ENCODE measurements at places on chromosomes 6 and 20.

- no peak for DNase-seq
Observed at GRCh38 chr6:162620073-162620472, 107.5 kb downstream of the PRKN start.

GRCh38 chr20:13913572-13913971 is 76.8 kb downstream of the SEL1L2 start:
- no peak for DNase-seq

- no peak for DNase-seq
Observed at GRCh38 chr6:37506479-37506878, 6.8 kb upstream of the CCDC167 start.

DNA sequence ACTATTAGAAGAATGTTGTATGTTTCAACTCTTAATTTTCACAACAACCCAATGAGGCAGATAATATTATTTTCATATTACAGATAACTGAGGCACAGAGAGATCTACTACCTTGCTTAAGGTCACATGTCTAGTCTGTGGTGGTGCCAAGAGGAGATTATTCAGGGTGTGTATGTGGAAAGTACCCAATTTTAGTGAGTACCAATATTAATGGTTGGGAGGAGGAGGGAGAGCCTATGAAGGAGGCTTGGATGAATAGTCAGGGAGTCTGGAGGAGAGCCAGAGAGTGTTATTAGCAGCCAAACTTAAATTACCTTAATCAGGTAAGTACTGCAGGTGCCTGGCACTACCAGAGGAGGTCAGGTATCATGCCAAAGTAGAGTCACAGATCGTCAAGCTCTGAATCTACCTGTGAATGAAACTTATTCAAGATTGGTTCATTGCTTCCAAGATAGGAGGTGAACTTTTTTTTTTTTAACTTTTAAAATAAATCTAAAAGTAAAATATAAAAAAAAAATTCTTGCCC is 10.9 kb upstream of the CALHM6 start:
- DNase-seq = no peak

DNA sequence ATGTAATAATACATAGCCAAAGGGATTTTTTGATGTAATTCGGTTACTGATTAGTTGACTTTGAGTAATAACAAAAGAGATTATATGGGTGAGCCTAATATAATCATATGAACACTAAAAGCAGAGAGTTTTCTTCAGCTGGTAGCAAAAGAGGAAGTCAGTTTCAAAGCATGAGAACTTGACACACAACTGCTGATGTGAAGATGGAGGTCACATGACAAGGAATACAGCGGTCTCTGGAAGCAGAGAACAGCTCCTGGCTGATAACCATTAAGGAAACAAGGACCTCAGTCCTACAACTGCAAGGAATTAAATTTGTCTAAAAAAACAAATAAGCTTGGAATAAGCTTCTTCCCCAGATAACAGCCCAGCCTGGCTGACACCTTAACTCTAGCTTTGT is 154.5 kb upstream of the PRND start:
- no peak for DNase-seq

DNA sequence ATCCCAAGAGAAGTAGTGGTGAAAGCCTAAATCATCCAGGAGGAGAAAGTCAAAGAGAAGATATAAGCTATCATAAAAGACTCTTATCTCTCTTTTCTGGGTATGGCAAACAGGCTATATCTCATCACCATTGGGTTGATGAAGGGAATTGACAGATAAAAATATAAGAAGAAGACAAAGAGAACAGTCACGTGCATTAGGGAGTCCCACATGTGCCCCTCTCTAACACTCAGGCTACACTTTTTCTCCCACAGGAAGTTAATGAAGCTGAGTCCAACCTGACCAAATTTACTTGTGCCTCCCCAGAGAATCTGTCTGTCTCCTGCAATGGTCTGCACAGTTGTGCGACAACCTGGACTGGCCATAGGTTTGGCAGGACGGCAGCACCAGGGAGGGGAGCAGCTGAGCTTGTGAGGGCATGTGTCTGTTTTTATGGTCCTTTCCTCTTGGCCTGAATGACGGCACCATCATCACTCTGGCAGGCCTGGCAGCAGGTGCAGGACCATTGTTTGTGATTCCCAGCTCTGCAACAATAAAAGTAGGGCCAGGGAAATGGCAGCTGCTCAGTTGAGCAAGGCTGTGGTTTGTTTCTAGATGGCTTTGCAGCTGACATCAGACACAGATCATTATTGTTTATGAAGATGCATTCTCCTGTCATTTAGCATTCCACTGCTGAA is 144.5 kb upstream of the MCHR2 start:
- no peak for DNase-seq

GRCh38 chr20:48706116-48706656 is 121.6 kb downstream of the PREX1 start:
- DNase-seq = no peak

DNA sequence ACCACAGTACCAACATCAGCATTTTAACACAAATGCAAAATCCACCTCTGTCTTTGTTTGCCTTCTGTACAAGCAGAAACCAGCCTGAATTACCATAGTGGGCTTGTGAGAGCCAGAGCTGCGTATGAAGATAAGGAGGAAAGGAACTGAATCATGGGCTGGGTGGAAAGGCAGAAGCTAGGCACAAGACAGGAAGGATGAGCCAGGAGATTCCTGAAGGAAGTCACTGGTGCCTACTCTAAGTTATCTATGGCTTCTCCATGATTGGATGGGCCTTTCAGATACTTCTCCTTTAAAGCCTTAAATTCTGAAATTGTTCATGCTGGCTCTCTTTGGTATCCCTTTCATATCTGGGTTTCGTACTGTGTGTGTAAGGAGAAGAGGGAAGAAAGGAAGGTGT is 140.6 kb downstream of the LCA5 start:
- no peak for DNase-seq

DNA sequence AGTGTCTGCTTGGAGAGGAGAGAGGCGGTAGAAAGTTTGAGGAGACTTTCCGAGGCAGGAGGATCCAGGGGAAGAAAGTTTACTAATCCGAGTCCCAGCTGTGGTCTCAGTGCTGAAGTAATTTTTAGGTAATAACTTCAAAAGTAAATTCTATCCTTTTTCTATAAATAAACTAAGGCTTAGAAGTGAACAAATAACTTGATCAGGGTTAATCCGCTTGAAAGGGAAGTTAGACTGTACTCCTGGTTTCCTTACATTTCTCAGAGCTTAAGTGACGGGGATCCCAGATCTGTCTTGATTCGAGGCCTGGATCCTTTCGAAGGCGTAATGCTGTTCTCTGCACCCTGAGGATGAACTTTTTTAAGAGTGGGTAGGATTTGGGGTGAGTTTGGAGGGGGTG is 2.6 kb downstream of the STK35 start:
- DNase-seq = no peak

- DNase-seq = no peak
Observed at GRCh38 chr6:37054171-37054570, 48.7 kb downstream of the FGD2 start.

DNA sequence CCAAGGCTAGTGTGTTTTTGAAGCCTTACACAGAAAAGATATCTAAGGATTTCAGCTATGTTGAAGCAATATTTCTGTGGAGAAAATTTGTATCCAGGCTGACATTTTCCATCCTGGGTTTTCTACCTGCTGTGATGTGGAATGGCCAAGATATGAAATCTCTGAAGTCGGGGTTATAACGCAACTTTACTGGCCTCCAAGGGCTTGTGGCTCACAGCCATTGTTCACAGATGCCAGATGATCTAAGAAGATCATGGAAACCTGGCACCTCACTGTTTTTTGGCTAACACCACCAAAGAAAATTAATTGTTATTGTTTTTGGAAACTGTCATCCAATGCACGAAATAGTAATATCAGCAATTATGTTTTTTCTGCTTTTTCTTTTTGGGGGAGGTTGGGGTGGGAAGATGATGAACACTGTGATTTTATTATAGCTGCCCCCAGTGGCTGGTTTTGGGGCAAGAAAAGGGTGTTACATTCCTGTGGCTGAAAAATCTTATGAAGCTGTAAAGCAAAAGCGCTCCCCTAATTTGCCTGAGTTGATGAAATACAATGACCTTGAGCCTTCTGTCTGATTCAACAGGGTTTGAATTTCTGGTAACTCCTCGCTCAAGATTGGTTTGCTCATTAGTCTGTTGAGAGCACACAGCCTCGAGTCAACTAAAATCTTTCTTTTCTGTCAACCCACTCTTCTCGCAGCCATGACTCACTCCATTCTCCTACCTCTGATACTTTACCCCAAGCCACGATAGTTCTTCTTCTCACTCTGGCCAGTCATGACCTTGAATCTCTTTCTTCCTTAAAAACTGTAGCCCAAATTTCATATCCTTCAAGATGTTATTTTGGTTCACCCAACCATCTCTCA is 236.7 kb downstream of the PAX1 start:
- DNase-seq = no peak

GRCh38 chr6:104940893-104941728 is 15.8 kb upstream of the LIN28B start:
- no peak for DNase-seq

GRCh38 chr6:73078908-73079610 is 146.2 kb downstream of the KHDC1L start:
- DNase-seq = no peak

GRCh38 chr6:90295854-90296340 is 746 bp downstream of the BACH2 start:
- no peak for DNase-seq

GRCh38 chr6:122393351-122393896 is 6.0 kb upstream of the HSF2 start:
- no peak for DNase-seq

Data from GM04504 (cell line).